Skin of body (tissue), 3 donors: ENCODE measurements at places on chromosomes 7 and 10. TPM values are rescaled to one million over a fixed set of nuclear protein-coding genes. Genes with fewer than 3 reads are reported as not detected.

Gene GIMAP7
- 5.7 TPM for total RNA-seq

Gene CALML3
- 9.8 TPM for total RNA-seq

Gene PILRA
- 3.2 TPM for total RNA-seq

Gene C10orf105
- total RNA-seq: under 0.01 TPM

Gene CACNA2D1
- 54.4 TPM for total RNA-seq

Gene PNLIPRP1
- not detected for total RNA-seq

Gene FERD3L
- not detected for total RNA-seq

Gene RNLS
- 6.5 TPM for total RNA-seq

Gene PKD1L1
- total RNA-seq: 0.30 TPM

Gene SAMD9L
- 7.6 TPM for total RNA-seq

Gene TMEM229A
- not detected for total RNA-seq

Gene PKD2L1
- not detected for total RNA-seq

Gene ATOH7
- total RNA-seq: not detected

Gene ITGB8
- total RNA-seq: 27.1 TPM

Gene ASB10
- total RNA-seq: 0.69 TPM

Gene PIK3CG
- 4.7 TPM for total RNA-seq

Gene CPA2
- total RNA-seq: not detected

Gene UCMA
- not detected for total RNA-seq

Gene TMEM120A
- 24.2 TPM for total RNA-seq

Gene CTAGE8
- 5.3 TPM for total RNA-seq

Gene FFAR4
- total RNA-seq: 1.6 TPM

Gene CUBN
- 18.1 TPM for total RNA-seq

Gene EN2
- under 0.01 TPM for total RNA-seq

Gene STEAP2
- 14.6 TPM for total RNA-seq

Gene PALD1
- 8.6 TPM for total RNA-seq

Gene FAM25G
- 1.8 TPM for total RNA-seq

Gene NKX2-3
- total RNA-seq: not detected

Gene LRGUK
- 1.4 TPM for total RNA-seq

Gene WEE2
- total RNA-seq: 0.10 TPM

Gene KMT2E
- total RNA-seq: 127 TPM

Gene GNA12
- 10.8 TPM for total RNA-seq

Gene PANK1
- 17.3 TPM for total RNA-seq

Gene MSMB
- 4.8 TPM for total RNA-seq

Gene ANK3
- total RNA-seq: 78.0 TPM

Gene UNCX
- not detected for total RNA-seq

Gene CHAT
- total RNA-seq: not detected

Gene CRTAC1
- total RNA-seq: 3.2 TPM

Gene EXOC6
- total RNA-seq: 21.9 TPM

Gene CDK14
- 51.6 TPM for total RNA-seq

Gene LRRC4
- total RNA-seq: 1.2 TPM

Gene CYP2C9
- 2.4 TPM for total RNA-seq

Gene NACAD
- total RNA-seq: 1.4 TPM

Gene TMEM130
- 1.3 TPM for total RNA-seq

Gene CALHM1
- total RNA-seq: not detected

Gene FBH1
- total RNA-seq: 56.4 TPM

Gene CLDN4
- total RNA-seq: 75.4 TPM

Gene PBLD
- 4.2 TPM for total RNA-seq

Gene H2BK1
- total RNA-seq: not detected

Gene MINPP1
- total RNA-seq: 15.6 TPM

Gene HOXA6
- total RNA-seq: 3.3 TPM

Gene GPR158
- 0.10 TPM for total RNA-seq

Gene PAPOLB
- 0.30 TPM for total RNA-seq
